Stimulated activated CD4-positive, alpha-beta T cell treated with anti-CD3 and anti-CD28 coated beads, Interleukin-1b, Interleukin-23, amount 100 ng/mL, for 24 hours (primary cell): ENCODE measurements at places on chromosomes 6 and 20.

DNA sequence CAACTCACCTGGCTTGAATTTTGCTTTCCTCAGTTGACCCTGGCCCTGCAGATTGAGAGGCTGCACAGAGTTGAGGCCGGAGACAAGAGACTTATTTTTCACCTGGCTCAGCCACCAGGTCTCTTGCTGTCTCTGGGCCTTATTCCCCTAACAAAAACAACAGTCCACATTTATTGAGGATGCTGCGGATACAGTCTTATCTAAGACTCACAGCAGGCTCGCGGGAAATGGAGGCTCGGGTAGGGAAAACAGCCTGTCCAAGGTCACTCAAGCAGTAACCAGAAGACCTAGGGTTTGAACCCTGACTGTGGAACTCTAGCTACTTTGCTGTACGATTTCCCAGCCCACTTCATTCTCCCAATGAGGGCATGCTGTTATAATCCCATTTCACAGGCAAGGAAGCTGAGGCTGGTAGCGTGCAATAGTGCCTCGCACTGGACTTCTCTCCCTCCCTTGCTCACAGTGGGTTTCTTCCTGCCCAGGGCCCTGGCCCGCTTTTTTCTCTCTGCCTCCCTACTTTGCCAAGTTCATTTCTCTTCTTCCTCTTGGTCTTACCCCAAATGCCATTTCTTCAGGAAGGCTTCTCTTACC, 57.7 kb downstream of the RBM38 start:
- no peak for DNase-seq

DNA sequence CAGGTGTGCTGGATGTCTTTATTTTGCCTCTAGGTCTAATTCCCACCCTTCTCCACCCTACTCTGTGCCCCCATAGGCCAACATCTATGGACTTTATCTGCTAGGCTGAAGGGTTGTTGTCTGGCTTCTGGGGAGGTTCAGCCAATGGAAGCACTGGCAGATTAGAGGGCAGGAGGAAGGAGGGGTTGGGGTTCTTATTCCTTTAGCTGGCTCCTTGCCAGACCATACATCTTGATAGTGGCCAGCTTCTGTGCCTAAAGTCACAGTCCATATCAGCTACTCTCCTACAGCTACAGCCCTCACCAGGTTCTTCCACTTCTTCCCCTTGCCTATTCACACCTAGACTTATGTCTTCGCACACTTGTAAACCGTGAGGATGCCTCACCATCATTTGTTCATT, 41.1 kb downstream of the ROS1 start:
- DNase-seq = no peak

DNA sequence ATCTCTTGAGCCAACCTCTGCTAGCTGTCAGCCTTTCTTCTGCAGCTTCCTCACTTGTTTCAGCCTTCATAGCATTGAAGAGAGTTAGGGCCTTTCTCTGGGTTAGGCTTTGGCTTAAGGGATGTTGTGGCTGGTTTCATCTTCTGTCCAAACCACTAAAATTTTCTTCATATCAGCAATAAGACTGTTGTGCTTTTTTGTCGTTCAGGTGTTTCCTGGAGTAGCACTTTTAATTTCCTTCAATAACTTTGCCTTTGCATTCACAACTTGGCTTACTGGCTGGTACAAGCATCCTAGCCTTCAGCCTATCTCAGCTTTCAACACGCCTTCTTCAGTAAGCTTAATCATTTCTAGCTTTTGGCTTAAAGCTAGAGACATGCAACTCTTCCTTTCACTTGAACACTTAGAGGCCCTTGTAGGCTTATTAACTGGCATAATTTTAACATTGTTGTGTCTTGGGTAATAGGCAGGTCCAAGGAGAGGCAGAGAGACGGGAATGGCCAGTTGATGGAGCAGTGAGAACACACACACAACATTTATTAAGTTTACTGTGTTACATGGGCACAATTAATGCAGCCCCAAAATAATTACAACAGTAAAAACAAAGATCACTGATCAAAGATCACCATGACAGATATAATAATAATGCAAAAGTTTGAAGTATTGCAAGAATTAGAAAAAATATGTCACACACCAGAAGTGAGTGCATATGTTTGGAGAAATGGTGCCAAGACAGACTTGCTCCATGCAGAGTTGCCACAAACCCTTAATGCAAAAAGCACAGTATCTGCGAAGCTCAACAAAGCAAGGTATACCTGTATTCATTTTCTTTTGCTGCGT, 98.6 kb downstream of the HIVEP1 start:
- DNase-seq = no peak

GRCh38 chr20:17990278-17990972, 21.6 kb downstream of the MGME1 start:
- no peak for DNase-seq

DNA sequence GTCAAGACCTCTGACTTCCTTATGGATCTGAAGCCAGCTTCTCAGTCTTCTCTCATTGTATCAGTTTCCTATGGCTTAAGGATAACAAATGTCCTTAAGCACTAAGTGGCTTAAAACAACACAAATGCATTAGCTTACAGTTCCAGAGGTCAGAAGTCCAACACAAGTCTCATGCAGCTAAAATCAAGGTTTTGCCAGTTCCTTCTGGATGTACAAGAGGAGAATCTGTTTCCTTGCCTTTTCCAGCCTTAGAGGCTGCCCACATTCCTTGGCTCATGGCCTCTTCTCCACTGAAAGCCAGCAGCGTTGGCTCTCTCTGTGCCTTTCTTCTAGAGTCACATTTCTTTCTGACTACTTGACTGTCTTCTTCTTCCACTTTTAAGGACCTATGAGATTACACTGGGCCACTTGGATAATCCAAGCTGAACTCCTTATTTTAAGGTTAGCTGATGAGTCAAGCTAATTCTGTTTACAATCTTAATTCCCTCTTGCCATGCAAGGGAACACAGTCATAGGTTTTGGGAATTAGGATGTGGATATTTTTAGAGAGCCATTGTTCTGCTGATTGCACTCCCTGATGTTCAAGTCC, 179.0 kb downstream of the BCAS1 start:
- no peak for DNase-seq
